ENCODE measurements at places on chromosomes 12 and 14.

- DNase-seq, result no peak
Measured at GRCh38 chr14:69532561-69533340, 41.9 kb downstream of the CCDC177 start.

DNA sequence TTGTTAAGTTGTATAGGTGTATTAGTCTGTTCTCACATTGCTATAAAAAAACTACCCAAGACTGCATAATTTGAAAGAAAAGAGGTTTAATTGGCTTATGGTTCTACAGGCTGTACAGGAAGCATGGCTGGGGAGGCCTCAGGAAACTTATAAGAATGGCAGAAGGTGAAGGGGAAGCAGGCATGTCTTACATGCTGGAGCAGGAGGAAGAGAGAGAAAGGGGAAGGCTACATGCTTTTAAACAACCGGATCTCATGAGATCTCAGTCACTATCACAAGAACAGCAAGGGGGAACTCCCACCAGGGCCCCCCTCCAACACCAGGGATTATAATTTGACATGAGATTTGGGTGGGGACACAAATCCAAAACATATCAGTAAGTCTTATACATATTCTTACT is 60.5 kb upstream of the OR10AD1 start:
- DNase-seq, result no peak

- no peak for DNase-seq
Measured at GRCh38 chr12:47884501-47884900, 20.3 kb downstream of the VDR start.

GRCh38 chr12:25775968-25776367 is 182.5 kb upstream of the RASSF8 start:
- DNase-seq, result no peak

DNA sequence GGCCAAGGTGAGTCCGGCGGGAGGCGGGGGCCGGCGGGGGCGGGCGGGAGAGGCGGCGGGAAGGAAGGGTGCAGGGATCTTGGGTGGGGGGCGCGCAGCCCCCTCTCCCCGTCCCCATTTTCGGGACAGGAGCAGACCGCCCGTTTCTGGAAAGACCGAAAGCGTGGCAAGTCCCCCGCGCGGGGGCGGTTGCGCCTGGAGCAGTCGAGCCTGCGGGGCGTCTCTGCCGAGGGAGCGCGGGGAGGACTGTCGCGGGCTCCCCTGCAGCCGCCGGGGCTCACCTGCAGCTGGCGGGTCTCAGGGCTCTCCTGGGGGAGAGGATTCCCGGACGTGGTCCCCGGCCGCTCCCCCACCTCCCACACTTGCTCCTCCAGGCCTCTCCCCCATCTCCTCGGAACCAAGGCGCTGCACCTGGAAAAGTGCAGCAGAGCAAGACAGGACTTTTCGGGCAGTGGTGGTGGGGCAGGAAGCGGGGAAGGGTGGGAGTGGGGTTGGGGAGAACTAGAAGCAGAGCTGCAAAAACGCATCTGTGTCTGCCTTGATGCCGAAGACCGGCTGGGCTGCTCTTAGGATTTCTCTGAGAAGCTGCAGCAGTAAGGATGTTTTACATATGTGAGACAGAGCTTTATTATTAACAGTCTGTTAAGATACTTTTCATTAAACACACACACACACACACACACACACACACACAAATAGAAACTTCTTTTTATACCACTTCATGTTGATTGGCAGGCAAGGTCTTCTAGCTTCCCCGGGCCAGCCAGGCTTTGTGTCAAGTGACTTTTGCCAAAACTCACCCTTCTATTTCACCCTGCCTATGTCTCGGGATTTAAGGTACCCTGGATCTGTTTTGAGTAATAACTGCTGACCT is 677 bp downstream of the C12orf75 start:
- DNase-seq, result no peak

GRCh38 chr14:80356413-80356812 is 145.1 kb upstream of the DIO2 start:
- no peak for DNase-seq

DNA sequence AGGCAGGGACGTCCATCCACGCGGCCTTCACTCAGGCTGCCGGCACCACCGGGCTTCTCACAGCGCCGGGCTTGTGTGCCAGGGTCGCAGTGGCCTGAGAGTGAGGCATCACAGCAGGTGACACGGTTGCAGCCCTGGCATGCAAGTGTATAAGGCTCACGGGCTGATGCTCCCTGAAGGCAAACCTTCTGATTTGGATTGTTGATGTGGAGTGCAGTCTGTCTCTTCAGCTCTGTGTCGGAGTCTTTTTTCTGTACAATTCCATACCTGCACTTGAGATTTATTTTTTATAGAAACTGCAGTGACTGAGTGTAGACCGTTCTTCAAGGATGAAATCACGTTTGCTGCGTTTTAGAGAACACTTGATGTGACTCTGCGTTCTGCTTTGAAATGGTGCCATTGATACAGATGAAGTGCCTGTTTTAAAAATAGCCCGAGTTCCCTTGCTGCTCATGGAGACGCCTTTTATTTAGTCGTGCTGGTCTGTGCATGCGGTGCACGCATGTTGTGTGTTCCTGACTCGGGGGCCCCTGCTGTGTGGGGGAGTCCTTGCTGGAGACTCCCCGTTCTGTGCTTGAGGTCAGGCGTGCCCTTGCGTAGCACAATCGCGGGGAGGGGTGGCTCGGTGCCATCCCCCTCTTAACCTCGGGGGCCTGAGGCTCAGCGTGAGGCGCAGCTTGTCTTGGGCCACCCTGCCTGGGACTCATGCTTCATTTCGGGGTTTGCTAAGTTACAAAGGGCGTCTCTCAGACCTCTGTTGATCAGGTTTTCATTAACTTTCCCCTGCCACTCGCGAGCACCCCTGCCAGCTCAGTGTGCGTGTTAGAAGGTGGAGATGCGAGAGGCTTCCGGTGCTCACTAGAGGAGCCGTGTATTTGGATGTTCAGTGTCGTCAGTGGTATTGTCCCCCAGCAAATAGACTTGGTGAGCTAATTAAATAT is 21.6 kb upstream of the AMN start:
- DNase-seq, result no peak

GRCh38 chr12:31263661-31264060 is 62.3 kb downstream of the SINHCAF start:
- DNase-seq, result no peak

DNA sequence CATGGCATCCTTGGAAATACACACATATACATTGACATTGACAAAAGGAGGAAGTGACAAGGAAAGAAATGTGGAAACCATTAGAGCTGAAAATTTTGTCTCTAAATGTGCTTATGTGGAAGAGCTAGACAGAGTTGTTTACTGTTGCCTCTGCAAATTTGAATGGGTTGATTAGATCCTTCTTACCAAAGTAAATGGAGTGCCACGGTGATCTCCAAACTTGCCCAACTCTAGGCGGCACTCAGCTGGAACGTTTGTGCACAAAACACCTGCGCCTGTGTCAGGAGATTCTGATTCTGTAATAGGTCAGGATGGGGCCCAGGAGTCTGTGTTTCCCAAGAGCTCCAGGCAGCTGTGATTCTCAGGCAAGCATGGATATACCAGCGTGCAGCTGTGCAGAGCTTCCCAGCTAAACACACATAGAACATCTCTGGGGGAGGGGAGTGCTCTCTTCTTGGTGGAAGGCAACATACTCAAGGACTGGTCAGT is 77.8 kb upstream of the BDKRB2 start:
- DNase-seq, result no peak

DNA sequence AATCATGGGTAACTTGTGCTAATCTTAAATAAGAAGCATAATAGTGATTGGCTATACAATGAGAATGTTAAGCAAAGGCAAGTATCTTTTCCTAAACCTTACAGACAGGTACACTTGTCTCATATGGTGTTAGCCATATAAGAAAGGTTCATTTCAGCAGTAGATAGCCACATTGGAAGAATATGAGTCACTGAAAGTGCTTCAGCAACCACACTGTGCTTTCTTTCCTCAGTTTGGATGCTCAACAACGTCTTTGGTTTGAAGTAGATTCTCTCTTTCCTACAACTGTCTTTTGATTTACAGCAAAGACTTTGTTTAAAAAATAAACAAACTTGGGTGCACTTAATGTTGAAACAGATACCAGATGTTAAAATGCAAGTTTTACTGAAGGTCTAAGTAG is 8.9 kb downstream of the DDHD1 start:
- DNase-seq, result no peak

- DNase-seq, result no peak
Measured at GRCh38 chr12:109476807-109477184, 304 bp downstream of the KCTD10 start.

- no peak for DNase-seq
Measured at GRCh38 chr12:57842342-57843294, 3.9 kb downstream of the CTDSP2 start.

- DNase-seq, result no peak
Measured at GRCh38 chr12:121811434-121812319, 7.9 kb downstream of the SETD1B start.

GRCh38 chr12:26451763-26452162 is 256.4 kb downstream of the SSPN start:
- no peak for DNase-seq

GRCh38 chr12:89134213-89134770 is 218.0 kb downstream of the DUSP6 start:
- no peak for DNase-seq

DNA sequence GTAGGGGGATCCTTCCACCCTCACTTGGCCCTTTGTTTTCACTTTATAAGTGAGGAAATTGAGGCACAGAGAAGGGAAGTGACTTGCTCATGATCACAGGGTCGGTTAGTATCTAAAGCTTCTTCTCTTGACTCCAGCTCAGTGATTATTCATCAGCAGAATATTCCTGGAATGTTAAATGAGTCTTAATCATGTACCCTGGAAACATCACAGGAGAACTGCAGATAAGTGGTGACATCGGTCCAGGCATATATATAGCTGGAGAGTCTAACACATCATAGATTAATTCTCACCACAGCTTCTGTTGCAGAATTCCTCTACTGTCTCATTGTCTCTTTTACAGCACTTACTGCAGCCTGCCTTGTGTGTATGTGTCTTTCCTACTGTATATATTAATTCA is 69.9 kb downstream of the PAH start:
- DNase-seq, result no peak

GRCh38 chr12:68559984-68560850 is 50.5 kb upstream of the RAP1B start:
- no peak for DNase-seq

- no peak for DNase-seq
Measured at GRCh38 chr12:104307655-104308000, 4.1 kb downstream of the EID3 start.

DNA sequence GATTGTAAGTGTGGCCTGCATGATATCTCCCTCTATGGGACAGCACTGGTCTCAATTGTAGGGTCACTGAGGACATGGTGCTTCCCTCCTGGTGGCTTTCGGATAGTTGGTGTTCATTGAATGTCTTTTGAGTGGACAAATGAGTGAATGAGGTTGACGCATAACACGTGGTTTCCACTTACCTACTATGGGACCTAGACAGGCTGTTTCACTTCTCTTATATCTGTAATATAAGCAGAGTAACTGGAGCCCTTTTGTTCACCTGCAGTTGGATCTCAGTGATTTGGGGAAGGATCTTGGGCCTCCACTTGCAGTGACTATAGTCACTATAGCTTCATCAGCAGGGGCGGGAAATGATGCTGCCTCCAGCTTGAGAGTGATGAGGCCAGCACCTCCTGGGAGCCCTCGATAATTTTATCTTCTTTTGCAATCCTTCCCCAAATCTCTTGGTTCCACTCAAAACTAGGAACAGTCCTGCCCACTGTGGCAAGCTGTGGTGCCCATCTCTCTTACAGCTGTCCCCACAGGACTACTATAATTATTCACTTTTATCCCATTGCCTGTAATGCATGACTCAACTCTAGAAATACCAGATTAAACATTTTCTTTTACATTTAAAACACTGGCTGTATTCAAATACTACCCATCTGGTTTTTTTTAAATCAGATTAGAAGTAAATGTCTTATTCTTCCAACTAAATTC is 242.9 kb downstream of the CHST11 start:
- DNase-seq, result no peak

- no peak for DNase-seq
Measured at GRCh38 chr12:84607170-84607819, 305.3 kb downstream of the SLC6A15 start.

GRCh38 chr12:90098132-90098779 is 389.6 kb upstream of the ATP2B1 start:
- DNase-seq, result no peak

DNA sequence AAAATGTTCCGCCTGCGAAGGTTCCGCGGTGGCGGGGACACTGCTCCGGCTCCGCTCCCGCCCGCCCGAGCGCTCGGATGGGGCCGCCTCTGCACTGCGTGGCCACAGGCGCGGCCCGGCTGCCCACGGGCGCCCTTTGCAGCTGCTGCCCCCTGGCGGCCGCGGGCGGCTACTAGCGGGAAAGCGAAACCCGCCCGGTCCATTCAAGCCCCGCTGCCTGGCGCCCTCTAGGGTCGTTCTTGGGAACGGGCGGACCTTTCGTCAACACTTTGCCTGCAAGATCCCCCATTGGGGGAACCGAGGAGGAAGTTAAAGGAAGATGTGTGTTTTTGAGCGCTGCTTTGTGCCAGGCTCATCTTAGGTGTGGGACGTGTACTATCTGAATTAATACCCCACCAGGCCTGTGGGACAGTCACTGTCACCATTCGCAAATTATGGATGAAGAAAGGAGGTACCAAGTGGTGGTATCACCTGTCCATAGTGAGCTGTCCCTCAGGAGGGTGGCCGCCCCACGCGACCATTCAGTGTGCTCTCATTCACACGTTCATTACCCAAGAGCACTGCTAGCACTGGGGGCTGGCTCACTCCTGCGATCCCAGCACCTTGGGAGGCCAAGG is 19.4 kb downstream of the GPR132 start:
- no peak for DNase-seq

- DNase-seq, result no peak
Measured at GRCh38 chr12:132451172-132451835, 38.6 kb upstream of the FBRSL1 start.

DNA sequence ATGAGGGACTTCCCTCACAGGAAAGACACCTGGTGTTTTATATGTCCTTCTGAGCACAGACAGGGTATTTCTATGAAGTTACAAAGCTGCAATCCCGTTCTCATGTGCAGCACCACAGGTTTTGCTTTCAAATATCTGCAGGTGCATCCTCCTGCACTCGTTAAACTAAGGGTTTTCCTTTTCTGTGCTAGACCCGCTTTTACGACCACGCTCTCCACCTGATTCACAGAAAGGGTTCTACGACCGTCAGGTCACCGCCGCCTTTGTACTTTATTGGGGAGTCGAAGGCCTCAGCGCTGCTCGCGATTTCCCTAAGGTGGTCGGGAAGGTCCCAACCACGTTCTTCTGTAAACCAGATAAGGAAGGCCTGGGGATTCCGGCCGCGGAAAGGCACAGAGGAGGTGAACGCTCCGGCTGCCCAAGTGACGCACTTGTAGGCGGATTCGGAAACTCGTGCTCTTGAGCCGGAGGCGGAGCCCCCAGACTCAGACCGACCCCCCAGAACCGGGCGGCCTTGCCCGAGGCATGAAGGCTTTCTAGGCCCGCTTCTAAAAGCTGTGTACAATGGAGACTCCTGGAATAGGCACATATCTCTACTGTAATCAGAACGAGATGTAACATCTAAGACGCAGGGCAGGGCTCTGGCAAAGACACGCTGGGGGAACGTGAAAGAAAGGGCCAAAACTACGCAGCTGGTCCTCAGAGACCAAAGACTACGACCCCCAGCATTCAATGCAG is 995 bp upstream of the HSP90B1 start:
- peak; percentile 85 for DNase-seq

Measured in H1 (cell line).